ENCODE measurements at places on chromosomes 12 and 14. TPM values are rescaled to one million over a fixed set of nuclear protein-coding genes. Genes with fewer than 3 reads are reported as not detected.

Gene ADGRD1
- 0.54 TPM for total RNA-seq

Gene PTHLH
- total RNA-seq: not detected

Gene MGP
- total RNA-seq: 0.25 TPM

Gene GZMH
- total RNA-seq: 15.4 TPM

Gene TTC9
- 12.5 TPM for total RNA-seq

Gene NPC2
- total RNA-seq: 38.7 TPM

Gene SERPINA9
- total RNA-seq: not detected

Gene NFE2
- total RNA-seq: not detected

Gene ARF6
- total RNA-seq: 188 TPM

Gene VRK1
- 55.4 TPM for total RNA-seq

Gene PPP1R36
- not detected for total RNA-seq

Gene PRPH
- not detected for total RNA-seq

Gene RIMBP2
- total RNA-seq: not detected

Gene COX8C
- total RNA-seq: not detected

Gene UBE3B
- total RNA-seq: 33.2 TPM

Gene TAS2R7
- not detected for total RNA-seq

Gene CFAP54
- 0.25 TPM for total RNA-seq

Gene NRL
- 2.4 TPM for total RNA-seq

Gene PARPBP
- total RNA-seq: 24.5 TPM

Gene TMEM63C
- total RNA-seq: 0.80 TPM

Gene TAS2R10
- total RNA-seq: 0.39 TPM

Gene TRPV4
- not detected for total RNA-seq

Gene SIRT4
- total RNA-seq: 3.0 TPM

Gene USP30
- total RNA-seq: 4.1 TPM

Gene KLRC3
- not detected for total RNA-seq

Gene ABCD4
- total RNA-seq: 52.3 TPM

Measured in T-helper 1 cell treated with Interleukin-12 subunit alpha and Interleukin-12 subunit beta and Interleukin-4 antibody, amounts not matched to agents 30 ng/mL and 1 ng/mL, for 36 hours (primary cell).